NCI-H446 treated with DMSO at 0.1 percent for 48 hours (cell line): ENCODE measurements at places on chromosomes 2 and 18.

GRCh38 chr2:36812196-36812595 is 115.7 kb downstream of the VIT start:
- no peak for DNase-seq

DNA sequence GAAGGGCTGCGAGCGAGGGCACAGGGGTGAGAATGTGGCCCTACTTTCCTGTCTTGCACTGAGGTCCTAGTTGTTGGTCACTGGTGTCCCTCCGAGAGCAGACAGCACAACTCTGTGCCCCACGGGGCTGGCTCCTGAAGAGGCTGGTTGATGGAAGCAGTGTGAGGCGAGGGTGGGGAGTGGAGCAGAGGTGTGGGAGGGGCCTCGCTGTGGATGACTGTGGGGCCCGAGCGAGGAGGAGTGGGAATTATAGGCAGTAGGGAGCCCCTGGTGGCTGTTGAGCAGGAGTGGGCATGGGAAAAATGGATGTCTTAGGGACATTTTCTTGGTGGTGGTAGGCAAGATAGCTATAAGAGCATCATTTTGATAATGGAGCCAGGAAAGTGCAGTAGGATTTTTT is 660.5 kb upstream of the HS6ST1 start:
- no peak for DNase-seq

- DNase-seq = no peak
These were observed 46.7 kb downstream of the NDUFA10 start for GRCh38 chr2:239978411-239978810.

- no peak for DNase-seq
These were observed 6.3 kb downstream of the ALPG start for GRCh38 chr2:232412986-232413385.

DNA sequence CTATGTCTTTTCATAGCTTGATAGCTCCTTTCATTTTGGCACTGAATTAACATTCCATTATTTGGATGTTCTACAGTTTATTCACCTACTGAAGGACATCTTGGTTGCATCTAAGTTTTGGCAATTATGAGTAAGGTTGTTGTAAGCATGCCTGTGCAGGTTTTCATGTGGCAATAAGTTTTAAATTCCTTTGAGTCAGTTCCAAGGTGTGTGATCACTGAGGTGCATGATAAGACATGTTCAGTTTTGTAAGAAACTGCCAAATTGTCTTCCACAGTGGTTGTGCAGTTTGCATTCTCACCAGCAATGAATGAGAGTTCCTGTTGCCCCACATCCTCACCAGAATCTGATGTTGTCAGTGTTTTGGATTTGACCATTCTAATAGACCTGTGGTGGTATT is 24.2 kb downstream of the XDH start:
- no peak for DNase-seq

DNA sequence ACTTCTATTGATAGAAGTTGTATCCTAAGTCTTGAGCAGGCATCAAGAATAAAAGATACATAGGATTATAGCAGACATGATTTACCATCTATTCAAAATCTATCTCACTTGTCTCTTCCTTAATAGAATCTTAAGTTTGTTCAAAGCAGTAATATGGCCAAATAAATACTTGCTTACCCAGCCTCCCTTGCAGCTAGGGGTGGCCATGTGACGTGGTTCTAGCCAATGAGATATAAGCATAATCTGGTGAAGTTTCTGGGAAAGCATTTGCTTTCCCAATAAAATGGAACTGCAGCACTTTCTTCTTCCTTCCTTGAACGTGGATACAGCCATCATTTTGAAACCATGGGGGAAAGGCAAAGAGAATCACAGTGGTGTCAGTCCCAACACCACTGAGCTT is 33.7 kb upstream of the SLC1A4 start:
- DNase-seq = no peak

DNA sequence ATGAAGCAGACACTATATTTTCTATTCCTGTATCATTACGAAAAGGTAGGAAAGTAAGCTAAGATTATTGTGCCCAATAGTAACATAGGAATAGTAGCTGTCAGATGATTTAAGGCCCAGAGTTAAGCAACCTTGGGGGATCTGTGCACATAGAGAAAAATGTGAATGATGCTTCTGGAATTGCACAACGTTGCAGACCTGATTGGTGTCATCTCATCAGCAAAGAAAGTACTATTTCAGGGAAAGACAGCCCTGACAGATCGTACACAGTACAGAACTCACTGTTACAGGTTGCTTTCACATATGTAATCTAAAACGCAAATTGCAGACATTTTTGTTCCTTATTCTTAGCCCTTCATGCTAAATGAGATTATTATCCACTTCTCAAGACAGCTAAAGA is 535.9 kb downstream of the TRIB2 start:
- DNase-seq = no peak
